Activated naive CD8-positive, alpha-beta T cell treated with anti-CD3 and anti-CD28 coated beads, Interleukin-2, amount 10 ng/mL, durations not matched to agents 7 days and 5 days (primary cell): ENCODE measurements at places on chromosomes 16 and 17.

DNA sequence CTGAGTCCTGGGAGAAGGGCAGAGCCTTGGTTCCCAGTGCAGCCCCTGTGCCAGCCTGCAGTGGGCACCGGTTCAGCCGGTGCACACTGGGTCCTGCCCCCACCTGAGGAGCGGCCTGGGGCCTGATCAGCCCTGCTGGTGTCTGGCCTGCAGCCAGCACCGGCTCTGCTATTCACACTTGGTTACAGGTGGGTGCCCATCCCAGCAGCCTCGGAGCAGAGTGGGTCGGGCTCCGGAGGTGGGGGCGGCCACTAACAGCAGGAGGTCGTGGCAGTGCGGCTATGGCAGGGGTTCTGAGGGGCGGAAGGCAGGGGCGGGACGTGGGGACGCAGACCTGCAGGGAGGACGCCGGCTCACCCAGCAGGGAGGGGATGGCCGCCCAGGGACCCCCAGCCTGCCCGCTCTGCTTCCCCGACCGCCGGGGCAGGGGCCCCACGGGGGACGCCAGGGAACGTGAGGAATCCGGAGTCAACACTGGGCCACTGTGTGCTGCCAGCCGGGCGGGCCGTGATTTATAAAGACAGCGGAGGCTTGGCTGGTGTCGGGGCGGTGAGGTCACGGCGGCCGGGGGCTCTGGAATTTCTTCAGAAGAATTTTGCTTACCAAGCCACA, 20.3 kb downstream of the METRNL start:
- H3K36me3 ChIP-seq, result no peaks in the 10 kb centered on the region
- no peak for DNase-seq
- no peaks in the 10 kb centered on the region for H3K4me1 ChIP-seq
- H3K27me3 ChIP-seq, result peaks cover 13% of the 10 kb centered on the region
- no peak overlapping the region for H3K4me3 ChIP-seq

- H3K4me3 ChIP-seq, result no peak overlapping the region
- H3K4me1 ChIP-seq, result peaks cover 2% of the 10 kb centered on the region
- no peak overlapping the region for H3K27ac ChIP-seq
- no peaks in the 10 kb centered on the region for H3K36me3 ChIP-seq
- no peaks in the 10 kb centered on the region for H3K27me3 ChIP-seq
- DNase-seq, result no peak
Observed at GRCh38 chr16:69286941-69287713, 24.0 kb upstream of the VPS4A start.

GRCh38 chr16:82111944-82112343, 58.1 kb downstream of the MPHOSPH6 start:
- H3K36me3 ChIP-seq, result no peaks in the 10 kb centered on the region
- DNase-seq, result no peak
- no peak overlapping the region for H3K27ac ChIP-seq
- peaks cover 5% of the 10 kb centered on the region for H3K4me1 ChIP-seq

DNA sequence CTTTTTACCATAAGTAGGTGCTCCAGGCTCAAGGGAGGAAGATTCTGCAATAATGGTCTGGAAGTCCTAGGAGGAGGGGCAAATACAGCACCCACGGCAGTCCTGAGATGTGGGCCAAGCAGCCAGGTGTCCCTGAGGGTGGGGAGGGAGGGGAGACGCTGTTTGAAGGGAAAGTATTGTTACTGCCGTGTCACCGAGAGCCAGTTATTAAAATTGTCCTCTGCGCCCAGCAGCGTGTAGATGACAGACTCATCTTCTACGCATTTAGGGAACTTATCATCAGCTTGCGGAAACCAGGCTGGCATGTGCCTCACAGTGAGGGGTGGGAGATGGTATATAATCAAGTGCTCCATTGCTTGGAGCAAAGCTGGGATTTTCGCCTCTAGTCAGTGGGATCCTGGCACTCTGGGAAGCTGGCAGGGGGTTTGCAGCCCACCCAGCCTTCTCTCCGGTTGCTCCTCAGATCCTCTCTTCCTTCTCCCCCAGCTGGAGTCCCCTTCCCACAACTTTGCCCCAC, 104.6 kb downstream of the OR1D5 start:
- no peak for DNase-seq
- no peaks in the 10 kb centered on the region for H3K36me3 ChIP-seq
- peaks cover 15% of the 10 kb centered on the region for H3K27me3 ChIP-seq
- H3K27ac ChIP-seq, result no peak overlapping the region

- peak; percentile 45 for DNase-seq
- H3K36me3 ChIP-seq, result no peaks in the 10 kb centered on the region
- peaks cover 64% of the 10 kb centered on the region for H3K27me3 ChIP-seq
Observed at GRCh38 chr16:86566966-86567700, 504 bp downstream of the FOXC2 start.
